ENCODE measurements at places on chromosomes 7 and 10.

DNA sequence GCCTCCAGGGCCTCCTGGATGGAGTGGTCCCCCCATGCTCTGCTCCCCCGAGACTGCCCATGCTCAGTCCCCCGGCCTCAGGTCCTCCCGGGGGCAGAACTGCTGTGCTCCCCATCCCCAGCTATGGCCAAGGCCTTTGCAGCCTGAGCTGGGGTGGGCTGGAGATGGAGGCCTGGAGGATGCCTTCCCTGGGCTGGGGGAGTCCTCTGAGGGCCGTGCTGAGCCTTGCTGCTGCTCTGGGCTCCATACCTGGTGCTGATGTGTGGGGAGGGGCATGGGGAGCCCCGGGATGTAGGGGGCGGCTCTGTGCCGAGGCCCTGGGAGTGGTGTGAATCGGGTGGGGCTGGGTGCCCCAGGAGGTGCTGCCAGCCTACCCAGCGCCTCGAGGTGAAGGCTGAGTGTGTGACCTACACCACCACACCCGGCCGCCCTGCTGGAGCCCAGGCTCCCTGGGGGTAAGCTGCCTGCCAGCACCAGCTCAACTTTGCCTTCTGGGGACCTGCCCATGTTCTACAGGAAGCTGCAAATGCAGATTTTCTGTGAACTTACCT lies 109.5 kb downstream of the UNCX start:
- DNase-seq: no peak

DNA sequence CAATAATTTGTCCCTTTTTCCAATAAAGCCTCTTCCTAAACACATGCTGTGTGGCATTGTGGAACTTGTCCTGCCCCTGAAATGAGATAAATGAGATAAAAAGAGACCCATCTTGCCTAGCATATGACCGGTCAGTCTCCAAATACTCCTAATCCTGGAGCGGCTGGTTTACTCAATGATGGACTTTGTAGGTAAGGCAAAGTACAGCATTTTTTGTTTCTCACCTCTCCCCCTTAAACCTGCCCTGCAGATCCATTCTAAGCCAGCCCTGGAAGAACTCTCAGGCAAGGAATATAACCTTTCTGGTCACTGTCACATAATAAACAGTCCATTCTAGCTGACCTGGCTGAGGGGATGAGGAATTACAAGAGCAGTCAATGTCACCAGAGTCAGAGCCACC lies 110.7 kb downstream of the C1GALT1 start:
- no peak for DNase-seq

- no peak for DNase-seq
Measured at GRCh38 chr10:100812978-100813377, 67.6 kb downstream of the PAX2 start.

- DNase-seq: no peak
Measured at GRCh38 chr10:55051515-55051914, 250.5 kb upstream of the PCDH15 start.

GRCh38 chr10:86918022-86918471 lies 39.4 kb downstream of the MMRN2 start:
- peak; percentile 45 for DNase-seq

DNA sequence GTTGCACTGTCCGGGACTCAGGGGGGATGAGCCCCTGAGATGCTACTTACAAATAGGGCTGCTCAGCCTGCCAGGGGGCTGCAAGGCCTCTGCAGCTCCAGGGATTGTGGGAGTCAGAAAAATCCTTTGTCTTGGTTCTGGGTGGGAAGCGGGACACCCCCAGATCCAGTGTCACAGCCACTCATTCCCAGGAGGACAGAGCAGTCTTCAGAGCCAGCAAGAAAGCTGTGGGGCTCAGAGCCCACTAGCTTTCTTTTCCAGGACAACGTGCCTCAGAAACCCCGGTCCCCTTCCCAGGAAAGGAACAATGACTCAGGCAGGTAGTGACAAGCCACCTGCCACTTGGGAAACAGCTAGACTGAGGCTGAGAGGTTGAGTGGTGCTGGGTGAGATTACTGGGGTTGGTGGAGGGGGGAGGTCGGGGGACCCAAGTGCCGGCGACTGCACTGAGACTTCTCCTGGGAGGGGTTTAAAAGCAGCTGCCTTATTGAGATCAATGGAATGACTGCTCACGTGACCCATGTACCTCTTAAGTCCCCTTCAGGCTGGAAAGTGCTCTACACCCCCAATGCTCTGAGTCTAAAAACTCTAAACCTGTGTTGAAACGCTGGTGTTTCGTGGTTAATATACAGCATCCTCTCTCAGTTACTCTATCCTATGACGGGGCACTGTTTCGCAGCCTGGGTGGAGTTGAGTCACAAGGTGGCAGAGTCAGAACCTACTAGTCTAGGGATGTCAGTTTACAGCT lies 123.6 kb downstream of the UBE2H start:
- no peak for DNase-seq

DNA sequence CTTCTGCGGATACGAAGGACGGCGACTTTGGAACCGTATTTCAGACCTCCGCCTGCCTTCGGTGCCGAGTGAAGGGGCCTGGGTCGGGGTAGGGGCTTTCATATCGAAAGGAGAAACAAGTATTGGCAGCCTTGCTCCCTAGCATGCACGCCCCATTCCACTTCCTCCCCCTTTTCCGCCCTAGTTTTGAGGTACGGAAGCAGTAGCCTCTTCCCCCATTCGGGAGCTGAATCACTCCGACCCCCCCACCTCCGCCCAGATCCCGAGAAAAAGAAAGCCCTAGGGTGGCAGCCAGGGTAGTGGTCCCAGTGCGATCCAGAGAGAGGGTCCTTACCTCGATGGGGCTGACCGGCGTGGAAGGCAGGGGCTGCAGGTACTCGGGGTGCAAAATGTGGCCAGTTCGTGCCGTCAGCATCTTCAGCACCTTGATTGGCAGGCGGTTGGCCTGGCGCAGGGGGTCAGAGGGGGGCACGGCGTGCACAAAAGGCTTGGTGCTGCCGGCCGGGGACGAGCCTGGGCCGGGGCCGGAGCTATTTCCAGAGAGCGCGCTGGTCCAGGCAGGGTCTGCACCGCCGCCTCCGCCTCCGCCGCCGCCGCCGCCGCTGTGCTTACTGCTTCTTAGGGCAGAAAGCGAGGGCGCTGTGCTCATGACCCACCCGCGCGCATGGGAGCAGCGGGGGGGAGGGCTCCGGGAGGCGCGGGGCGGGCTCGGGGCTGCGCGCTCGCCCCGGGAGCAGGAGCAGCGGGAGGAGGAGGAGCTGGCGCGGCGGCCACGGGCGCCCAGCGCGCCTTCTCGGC lies 594 bp downstream of the ZNF503 start:
- peak; percentile 74 for DNase-seq
